ENCODE measurements at places on chromosomes 7 and 10.

DNA sequence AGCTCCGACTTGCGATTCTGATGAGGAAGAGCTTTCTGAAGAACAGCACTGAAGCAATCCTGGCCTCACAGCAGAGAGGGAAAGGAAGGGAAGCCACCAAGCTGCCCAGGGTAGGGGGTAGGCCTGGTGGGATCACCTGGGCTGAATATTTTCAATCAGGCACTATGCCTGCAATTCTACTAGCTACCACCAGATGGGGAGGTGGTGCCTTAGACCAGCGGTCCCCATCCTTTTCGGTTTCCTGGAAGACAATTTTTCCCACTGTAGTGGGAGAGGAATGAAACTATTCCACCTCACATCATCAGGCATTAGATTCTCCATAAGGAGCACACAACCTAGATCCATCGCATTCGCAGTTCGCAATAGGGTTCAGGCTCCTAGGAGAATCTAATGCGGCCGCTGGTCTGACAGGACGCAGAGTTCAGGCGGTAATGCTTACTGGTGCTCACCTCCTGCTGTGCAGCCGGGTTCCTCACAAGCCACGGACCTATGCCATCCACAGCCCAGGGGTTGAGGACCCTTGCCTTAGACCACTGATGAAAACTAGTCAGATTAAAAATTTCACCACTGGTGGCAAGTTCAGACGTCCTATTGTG, 2.7 kb downstream of the LRRC20 start:
- DNase-seq: no peak

DNA sequence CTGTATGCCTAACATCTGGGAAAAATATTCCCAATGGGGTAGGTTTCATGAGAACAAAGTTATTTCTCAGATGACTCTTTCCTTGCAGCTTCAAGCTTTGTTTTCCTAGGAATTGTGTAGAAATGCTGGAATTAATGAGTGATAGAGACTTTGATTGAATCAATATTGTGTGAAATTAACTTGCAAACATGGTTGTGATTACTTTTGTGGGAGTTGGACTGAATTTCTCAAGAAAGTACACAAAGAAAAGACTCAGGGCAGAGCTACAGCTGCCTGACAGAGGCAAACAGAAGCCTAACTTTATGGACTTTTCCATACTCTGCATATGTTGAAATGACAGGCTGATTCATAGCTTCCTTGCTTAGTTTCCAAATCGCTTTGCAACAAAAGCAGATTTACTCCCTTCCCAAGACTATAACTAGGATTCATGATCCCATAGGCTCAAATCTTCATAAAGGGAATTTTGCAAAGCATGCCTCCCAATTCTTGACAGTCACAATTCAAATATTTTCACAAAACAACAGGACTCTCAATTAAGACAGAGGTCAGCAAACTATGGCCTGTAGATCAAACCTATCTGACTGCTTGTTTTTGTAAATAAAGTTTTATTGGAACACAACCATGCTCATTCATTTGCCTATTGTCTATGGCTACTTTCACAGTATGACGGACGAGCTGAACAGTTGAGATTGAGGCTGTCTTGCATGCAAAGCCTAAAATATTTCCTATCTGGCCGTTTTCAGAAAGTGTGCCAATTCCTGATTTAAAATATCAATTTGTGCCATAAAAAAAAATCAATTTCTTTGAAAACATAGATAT, 27.6 kb downstream of the NRP1 start:
- DNase-seq: no peak

GRCh38 chr7:119452401-119452800, 820.6 kb upstream of the KCND2 start:
- no peak for DNase-seq

DNA sequence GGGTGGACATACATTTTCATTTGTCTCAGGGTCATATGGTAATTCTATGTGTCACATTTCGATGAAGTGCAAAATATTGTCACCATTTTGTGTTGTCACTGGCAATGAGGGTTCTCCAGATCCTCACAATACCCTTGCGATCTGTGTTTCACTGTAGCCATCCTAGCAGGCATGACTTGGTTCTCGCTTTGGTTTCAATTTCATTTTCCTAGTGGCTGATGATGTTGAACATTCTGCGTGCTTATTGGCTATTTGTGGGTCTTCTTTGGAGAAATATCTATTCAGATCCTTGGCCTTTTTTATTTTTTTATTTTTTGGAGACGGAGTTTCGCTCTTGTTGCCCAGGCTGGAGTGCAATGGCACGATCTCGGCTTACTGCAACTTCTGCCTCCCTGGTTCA, 24.8 kb upstream of the MNX1 start:
- no peak for DNase-seq

- peak; percentile 71 for DNase-seq
Measured at GRCh38 chr10:10326116-10326515, 691.6 kb upstream of the CELF2 start.

DNA sequence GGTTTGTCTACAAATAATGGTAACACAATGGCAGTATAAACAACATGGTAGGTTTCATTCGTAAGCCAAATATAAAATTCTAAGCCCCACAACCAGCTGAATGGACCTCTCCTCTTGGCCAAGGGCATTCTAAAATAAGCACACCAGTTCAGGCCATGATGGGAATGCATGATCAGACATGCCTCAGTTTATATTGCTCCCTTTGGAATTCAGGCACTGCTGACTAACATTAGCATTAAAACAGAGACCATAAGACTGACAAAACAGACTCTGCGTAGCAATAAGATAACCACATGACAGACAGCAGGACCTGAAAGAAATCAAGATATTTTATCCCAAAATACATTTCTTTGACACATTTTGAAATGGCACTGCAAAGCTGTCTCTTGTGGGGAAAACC, 125.8 kb downstream of the FAM107B start:
- no peak for DNase-seq

- DNase-seq: no peak
Measured at GRCh38 chr10:128854963-128855362, 612.1 kb upstream of the MGMT start.

GRCh38 chr7:141421306-141421705, 129.9 kb upstream of the AGK start:
- no peak for DNase-seq

DNA sequence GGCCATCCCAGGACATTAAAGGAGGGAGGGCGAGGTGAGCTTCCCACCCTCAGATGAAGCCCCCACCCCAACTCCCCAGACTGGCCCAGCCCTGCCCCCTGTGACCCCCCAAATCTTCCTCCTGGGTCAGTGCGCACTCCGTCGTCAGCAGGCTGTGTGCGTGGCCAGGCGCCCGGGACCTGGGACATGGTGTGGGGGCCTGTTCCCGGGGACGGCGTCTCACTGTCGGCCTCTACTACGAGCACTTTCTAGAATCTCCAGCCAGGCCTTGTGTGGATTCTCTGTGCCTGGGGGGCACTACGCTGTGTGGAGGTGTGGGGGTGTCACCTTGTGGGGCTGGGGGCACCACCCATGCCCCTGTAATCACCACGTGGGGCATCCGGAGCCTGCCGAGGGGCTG, 9.8 kb downstream of the PWWP2B start:
- no peak for DNase-seq

DNA sequence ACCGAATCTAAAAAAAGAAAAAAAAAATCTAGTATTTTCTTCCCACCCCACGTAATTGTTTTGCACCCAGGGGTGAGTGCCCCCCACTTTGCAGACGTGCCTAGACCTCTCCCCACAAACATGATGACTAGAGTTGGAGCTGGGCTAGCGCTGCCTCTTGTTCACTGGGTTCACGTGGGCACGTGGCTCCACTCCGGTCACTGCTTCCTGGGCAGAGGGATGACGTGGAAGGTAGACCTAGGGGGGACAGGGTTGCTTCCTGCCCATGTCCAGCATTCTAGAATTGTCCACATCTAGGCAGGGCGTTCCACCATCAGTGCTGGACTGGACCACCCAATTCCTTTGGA, 861 bp upstream of the LIMK1 start:
- DNase-seq: no peak

GRCh38 chr7:1567049-1567771, 2.6 kb downstream of the PSMG3 start:
- DNase-seq: peak; percentile 80

DNA sequence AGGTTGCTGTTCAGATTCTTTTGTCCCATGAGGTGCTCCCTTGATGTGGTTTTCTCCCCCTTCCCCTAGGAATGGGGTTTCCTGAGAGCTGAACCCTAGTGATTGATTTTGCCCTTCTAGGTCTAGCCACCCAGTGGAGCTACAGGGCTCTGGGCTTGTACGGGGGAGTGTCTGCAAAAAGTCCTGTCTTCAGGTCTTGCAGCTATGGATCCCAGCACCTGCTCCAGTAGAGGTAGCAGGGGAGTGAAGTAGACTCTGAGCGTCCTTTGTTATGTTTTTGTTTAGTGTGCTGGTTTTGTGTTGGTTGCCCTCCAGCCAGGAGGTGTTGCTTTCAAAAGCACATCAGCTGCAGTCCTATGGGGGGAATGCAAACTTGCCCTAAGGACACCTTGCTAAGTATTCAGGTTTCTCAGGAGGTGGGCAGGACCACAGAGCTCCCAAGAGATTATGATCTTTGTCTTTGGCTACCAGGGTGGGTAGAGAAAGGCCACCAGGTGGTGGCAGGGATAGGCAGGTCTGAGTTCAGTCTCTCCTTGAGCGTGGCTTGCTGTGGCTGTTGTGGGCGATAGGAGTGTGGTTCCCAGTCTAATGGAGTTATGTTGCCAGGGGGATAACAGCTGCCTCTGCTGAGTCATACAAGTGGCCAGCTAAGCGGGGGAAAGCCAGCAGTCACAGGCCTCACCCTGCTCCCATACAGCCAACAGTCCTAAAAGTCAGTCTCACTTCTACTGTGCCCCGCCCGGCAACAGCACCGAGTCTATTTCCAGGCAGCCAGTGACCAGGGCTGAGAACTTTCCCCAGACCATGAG, 92.4 kb upstream of the JCAD start:
- peak; percentile 12 for DNase-seq

GRCh38 chr7:129222064-129222463, 2.8 kb upstream of the AHCYL2 start:
- DNase-seq: no peak

GRCh38 chr10:126263006-126263676, 125.1 kb downstream of the ADAM12 start:
- DNase-seq: no peak

DNA sequence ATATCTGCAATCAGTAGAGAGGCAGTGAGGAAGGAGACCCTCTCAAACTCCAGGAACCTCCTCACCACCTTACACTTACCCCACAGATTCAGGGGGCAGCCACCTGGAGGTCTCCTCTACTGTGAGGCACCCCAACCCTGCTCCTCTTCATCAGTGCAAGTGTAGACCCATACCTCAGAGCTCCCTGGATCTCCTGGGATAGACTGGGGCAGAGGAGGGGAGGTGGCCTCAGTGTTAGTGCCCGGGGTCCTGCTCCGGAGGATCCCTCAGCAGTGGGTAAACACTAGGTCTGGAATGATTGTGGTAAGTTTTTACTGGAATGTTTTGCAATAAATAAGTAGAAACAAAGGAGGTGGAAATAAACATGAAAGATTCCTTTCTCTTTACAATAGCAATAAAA, 31.1 kb downstream of the ANTXRL start:
- no peak for DNase-seq

- no peak for DNase-seq
Measured at GRCh38 chr7:42479816-42480633, 243.0 kb upstream of the GLI3 start.

DNA sequence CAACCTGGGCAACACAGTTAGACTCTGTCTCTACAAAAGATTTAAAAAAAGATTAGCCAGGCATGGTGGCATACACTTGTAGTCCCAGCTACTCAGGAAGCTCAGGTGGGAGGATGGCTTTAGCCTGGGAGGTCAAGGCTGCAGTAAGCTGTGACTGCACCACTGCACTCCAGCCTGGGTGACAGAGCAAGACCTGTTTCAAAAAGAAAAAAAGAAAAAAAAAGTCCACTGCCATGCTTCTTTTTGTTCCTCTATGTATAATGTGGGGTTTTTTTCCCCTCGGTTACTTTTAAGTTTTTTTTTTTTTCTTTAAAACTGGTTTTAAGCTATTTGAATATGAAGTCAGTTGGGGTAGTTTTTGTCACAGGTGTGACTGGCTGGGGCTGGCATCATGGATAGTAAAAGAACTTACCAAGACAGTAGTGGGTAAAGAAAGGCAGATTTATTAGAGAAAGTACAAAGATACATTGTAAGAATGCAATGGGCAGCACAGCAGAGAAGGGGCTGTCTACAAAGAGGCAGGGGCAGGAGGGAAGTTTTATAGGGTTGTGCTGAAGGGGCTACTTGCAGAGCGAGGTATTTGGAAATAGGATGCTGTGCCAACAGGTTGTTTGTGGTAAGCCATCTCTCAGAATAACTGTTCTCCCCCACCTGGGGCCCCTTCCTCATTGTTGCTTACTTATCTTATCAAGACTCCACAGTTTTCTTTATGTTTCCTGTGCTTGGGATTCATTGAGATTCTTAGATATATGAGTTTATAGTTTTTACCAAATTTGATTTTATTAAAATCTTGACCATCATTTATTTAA, 177.3 kb downstream of the PHTF2 start:
- DNase-seq: no peak

- peak; percentile 46 for DNase-seq
Measured at GRCh38 chr10:132946-133898, 2.0 kb upstream of the ZMYND11 start.

DNA sequence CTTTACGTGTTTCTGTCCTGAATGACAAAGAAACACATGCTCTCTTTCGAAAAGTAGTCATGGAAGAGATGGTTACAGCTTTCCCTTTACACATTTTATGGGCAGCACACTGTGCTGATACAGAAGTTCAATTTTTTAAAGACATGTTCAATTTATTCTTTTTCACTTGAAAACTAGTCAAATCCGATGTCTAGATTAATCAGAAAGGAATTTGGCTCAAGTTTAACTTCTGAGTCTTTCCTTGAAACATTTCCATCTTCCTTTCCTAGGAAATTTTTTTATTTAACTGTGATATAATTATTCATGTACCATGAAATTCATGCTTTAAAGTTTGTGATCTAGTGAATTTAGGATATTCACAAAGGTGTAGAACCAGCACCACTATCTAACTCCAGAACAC, 360.1 kb downstream of the TNS3 start:
- DNase-seq: no peak

GRCh38 chr7:149329265-149329664, 67.3 kb downstream of the ZNF783 start:
- DNase-seq: no peak

DNA sequence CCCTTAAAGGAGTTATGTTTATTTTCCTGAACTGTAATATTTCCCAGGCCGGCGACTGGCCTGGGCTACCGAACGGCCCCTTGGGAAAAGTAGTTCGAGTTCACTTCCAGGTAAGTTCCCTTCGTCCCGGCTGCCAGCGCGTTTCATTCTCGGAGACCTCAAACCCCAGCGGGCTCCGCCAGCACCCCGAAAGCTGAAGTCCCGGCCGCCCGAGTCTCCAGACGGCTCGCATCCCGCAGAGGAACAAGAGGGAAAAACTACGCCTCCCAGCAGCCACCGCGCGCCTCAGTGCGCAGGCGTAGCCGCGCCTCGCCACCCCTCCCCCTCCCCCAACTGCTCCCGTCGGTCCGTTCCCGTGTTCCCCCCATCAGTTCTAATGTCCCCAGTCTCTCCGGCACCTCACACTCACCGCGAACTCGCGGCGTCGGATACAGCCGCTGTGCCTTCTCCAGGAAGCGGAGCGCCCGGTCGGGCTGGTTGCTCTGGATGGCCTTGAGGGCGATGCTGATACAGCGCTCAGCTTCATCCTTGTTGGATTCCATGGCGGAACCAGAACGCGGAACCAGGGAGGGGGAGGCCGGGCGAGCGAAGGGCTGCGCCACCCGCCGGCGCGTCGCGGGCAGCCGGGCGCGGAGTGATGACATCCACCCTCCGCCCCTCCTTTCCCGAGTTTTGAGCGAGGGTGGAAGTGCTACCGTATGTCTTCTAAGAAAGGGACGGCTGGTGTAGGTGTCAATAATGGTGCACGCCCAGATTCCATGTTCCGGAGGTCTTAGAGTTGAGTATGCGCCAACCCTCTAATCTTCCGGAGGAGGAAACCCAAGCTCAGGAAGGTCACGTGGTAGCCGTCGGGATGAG, at the start of gene DNAJB12:
TSS of gene DNAJB12 (minus strand) at position 564 of the 858 bp plus-strand sequence. CDS start at position 542, 22 bp downstream.
- DNase-seq: peak; percentile 90

Data from NCI-H460 (cell line).